ENCODE measurements at places on chromosomes 13 and 19. TPM values are rescaled to one million over a fixed set of nuclear protein-coding genes. Genes with fewer than 3 reads are reported as not detected.

Gene FEM1A
- 11.8 TPM for total RNA-seq

Gene RASIP1
- total RNA-seq = 0.86 TPM

Gene SBK2
- total RNA-seq = not detected

Gene HRC
- total RNA-seq = not detected

Gene OR4F17
- not detected for total RNA-seq

Gene RFPL4A
- not detected for total RNA-seq

Gene CYP2A6
- total RNA-seq = not detected

Gene LAMP1
- total RNA-seq = 55.4 TPM

Gene CLEC17A
- 0.29 TPM for total RNA-seq

Gene TFPT
- 36.0 TPM for total RNA-seq

Gene LYPD3
- 3.1 TPM for total RNA-seq

Gene ADM5
- 8.1 TPM for total RNA-seq

Gene CAPN12
- 8.3 TPM for total RNA-seq

Gene PTGIR
- total RNA-seq = 32.4 TPM

Gene SMARCA4
- 80.5 TPM for total RNA-seq

Gene GRIN3B
- 0.10 TPM for total RNA-seq

Gene CBY2
- not detected for total RNA-seq

Gene CEACAM3
- not detected for total RNA-seq

Gene REEP6
- 3.8 TPM for total RNA-seq

Gene ZNF723
- total RNA-seq = not detected

Gene ADGRE3
- not detected for total RNA-seq

Gene KRTDAP
- total RNA-seq = not detected

Gene SCGB2B2
- 1.6 TPM for total RNA-seq

Gene GTF2F1
- total RNA-seq = 87.5 TPM

Gene ARHGAP33
- 86.0 TPM for total RNA-seq

Gene CYP2F1
- total RNA-seq = not detected

Gene ZNF66
- 10.5 TPM for total RNA-seq

Gene OR1M1
- total RNA-seq = not detected

Gene DACH1
- 0.14 TPM for total RNA-seq

Data from activated T-cell treated with anti-CD3 and anti-CD28 coated beads, Interleukin-2, amount 50 U/mL, for 72 hours (primary cell).